ENCODE measurements at places on chromosomes 4 and X.
A peak's percentile ranks its signal among the peaks of the same experiment; 100 is the strongest.

DNA sequence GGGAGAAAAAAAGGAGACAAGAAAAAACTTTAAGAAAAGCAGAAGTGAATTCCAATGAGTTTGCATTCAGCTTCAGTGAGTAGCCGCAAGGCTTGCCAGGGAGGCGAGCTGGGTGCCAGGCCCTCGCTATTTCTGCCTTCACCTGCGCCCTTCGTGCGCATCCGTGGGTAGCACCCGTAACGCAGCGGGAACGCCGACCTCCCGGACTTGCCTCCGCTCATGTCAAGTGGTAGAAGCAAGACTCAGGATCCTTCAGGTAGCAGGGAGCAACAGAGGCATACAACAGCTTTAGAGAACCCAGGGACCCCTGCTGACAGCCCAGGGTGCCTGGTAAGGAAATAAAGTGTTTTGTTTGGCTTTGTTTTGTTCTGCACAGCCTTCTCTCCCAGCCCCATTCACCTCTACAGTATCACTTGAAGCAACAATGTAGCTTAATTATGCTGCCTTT lies 140.0 kb upstream of the BCOR start:
- DNase-seq: no peak

DNA sequence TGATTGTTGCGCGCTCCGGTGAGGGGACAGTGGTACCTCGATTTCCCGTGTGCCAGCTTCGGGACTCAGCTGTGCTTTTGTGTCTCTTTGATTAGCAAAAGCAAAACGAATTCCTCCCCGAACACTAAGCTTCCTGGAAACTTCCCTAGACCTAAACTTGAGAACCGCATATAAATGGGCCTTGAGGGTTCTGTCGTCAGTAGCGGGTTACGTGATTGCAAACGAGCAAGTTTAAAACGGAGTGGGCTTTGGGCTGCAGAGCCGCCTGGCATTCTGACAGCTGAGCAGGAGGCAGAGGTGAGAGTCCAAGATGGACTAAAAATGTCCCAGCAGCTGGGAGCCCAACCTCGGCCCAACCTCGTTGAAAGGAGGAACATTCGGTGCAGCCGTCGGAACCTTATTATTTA lies 1.2 kb upstream of the TAPT1 start:
- no peak for DNase-seq

DNA sequence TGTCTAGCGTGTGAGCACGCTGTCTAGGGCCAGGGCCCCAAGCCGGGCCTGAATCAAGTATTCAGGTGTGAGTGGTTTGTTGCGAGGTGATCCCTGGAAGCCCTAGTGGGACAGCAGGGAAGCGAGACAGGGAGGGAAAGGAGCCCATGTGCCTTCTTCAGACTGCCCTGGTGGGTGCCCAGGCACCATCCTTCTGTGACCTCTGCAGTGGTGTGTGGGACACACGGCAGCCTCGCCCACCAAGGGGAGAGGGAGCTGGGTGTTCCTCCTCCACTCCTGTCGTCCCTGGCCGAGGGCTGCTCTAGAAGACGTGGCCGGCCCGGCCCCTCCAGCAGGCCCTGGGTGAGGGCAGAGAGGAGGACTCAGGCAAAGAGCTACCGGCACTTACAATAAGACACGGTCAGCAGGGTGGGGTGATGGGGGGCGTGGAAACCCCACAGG lies 47.4 kb downstream of the HTRA3 start:
- DNase-seq: no peak

DNA sequence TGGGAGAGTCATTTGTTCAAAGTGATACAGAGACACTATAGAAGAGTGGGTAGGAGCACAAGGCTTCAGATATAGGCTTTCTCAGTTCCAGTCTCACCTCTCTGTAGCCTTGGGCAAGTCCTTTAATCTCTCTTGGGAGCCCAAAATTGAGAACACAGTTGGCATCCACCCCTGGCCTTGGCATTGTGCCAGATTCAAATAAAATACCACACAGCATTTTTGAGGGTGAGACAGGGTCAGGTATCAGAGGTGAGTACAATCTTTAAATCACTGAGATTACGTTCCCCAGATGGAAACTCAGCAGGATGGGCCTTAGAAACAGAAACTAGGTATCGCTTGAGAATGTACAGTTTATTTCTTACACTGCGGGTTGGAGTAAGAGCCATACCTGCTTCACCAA lies 25.2 kb upstream of the SMIM10L2A start:
- no peak for DNase-seq

GRCh38 chrX:40755291-40756249 lies 20.2 kb upstream of the MED14 start:
- DNase-seq: no peak

- DNase-seq: no peak
Measured at GRCh38 chrX:150360331-150360730, 2.8 kb upstream of the MAMLD1 start.

- DNase-seq: no peak
Measured at GRCh38 chr4:119281393-119281792, 40.5 kb downstream of the FABP2 start.

- DNase-seq: no peak
Measured at GRCh38 chr4:106691749-106692148, 323.2 kb upstream of the GIMD1 start.

- DNase-seq: no peak
Measured at GRCh38 chr4:40399578-40399977, 64.4 kb downstream of the CHRNA9 start.

DNA sequence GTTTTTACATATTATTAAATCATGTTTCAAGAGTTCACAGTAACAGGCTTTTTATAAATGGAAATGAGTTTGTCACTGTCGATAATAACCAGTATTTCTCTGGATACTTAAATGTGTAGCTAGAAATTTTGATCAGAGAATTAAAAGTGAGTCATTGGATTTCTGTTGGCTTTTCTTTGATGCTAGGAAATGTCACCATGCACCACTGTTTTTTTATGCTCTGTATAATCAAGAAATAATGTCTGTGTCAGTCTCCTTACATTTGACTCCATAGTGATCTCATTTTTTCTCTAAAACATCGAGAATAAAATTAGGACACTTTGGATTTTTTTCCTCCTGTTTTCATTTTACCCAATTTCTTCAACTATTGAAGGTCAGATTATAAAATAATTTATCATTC lies 234.2 kb downstream of the RAPGEF2 start:
- no peak for DNase-seq

DNA sequence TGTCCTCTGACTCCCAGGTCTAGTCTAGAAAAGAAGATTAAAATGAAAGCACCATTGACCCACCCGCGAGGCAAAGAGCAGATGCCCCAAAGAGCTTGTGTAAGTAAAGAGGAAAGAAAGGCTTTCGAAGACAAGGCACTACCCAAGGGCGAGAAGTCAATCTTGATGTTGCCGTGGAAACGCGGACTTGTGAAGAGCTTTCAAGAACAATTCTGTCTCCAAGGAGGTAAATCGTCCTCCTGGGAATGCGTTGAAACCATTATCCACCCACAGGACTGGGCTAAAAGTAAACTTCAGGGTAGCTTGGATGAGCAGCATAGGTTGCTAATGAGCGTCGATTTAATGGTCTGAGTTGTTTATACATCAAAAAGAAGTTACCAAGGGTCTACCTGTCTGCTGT lies 189.3 kb downstream of the DHRSX start:
- no peak for DNase-seq

DNA sequence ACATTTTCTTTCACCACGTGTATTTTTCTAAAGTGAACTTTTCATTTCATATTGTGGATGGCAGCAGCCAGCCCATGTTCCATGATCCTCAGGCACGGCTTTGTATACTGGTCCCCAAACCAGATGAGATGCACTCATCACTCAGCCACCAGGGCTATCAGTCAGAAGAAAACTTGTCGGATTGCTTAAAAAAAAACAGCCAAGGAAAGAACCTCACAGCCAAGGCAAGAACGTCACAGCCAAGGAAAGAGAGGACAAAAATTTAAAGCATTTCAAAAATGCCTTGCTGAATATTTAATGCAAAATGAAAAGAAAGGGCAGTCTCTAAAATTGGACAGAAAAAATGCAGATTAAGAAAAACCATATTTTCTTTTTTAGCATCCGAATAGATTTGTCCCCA lies 333.3 kb downstream of the PDGFC start:
- no peak for DNase-seq

DNA sequence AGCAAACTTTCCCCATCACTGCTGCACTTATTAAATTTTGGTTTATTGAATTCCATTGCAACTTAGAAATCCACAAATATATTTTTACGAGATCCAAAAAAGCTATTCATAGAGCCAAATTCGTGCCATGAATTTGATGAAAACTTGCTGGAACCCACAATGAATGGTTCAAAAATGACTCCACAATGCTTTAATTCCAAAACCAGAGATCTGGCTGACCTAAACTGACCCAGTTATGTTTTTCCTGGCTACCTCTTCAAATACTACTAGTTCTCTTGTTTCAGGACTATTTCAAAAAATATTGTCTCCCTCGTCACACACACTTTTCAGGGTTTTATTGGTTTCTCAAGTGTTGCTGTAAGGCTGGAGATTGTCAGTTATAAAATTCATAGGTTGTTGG lies 474.8 kb downstream of the PDGFC start:
- no peak for DNase-seq

GRCh38 chrX:135505351-135505750 lies 15.1 kb upstream of the INTS6L start:
- no peak for DNase-seq

GRCh38 chr4:123449780-123450179 lies 53.2 kb downstream of the SPRY1 start:
- DNase-seq: no peak

DNA sequence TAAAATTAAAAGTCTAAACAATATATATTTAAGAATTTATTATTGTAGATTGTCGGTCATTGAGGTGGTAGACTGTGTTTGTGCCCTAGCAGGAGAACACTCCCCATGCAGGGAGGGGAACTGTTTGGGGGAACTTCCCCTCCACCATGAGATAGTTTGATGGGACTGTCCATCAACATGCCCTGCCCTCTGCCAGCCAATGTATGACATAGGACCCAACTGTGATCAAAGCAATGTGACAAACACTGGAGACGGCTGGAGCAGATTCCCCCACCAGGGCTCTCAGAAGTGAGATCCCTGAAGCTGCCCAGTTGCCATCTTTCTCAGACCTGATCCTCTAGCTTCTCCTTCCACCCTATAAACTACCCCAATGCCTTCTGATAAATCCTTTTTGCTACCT lies 44.9 kb downstream of the SH3KBP1 start:
- no peak for DNase-seq

DNA sequence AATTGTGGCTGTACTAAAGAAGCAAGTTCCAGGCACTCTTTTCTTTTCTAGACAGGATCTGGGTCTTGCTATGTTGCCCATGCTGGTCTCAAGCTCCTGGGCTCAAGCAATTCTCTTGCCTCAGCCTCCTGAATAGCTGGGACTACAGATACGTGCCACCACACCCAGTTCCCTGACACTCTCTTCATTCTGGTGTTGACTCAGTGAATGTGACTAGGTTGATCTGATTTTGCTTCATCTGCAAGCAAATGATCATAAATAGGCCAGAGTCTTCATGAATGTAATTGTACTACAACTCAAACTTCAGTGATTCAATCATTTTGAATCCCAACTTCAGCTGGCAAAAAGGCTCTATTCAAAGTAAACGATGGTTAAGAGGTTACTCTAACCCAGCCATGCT lies 78.5 kb downstream of the APBB2 start:
- no peak for DNase-seq

GRCh38 chr4:151991001-151991883 lies 230.4 kb upstream of the GATB start:
- no peak for DNase-seq

- DNase-seq: no peak
Measured at GRCh38 chr4:23978002-23978401, 88.2 kb upstream of the PPARGC1A start.

DNA sequence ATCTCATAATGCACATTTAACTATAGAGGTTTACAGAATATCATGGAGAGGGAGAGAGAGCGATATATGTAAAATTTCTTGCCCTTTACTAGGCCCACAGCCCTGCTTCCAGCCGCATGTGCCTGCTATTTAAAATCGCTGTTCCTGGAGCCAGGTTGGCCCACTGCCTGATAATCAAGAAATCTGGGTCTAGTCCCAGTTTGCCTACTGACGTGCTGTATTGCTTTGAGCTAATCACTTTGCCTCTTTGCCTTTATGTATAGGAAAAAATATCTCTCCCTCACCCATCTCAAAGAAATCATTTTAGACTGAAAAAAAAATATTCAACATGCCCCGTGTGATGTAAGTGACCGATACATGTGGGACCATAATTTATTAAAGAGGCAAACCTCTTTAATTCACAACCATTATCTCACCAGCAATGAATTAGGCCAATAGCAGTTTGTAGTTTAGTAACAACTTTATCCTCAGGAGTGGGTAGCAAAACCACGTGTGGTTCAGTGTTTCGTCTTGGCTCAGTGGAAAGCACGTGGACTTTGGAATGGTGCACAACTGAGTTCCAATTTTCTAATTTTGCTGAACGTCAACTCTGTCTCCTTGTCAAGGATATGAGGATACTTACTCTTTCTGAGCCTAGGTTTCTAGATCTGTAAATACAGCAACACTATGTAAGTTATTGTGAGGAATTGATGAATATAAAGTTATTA lies 62.6 kb downstream of the GRXCR1 start:
- DNase-seq: no peak

- DNase-seq: no peak
Measured at GRCh38 chr4:182141061-182141460, 102.1 kb upstream of the TENM3 start.

- DNase-seq: no peak
Measured at GRCh38 chrX:11040996-11041395, 70.1 kb upstream of the HCCS start.

GRCh38 chr4:153153339-153153871 lies 50.8 kb upstream of the TRIM2 start:
- DNase-seq: peak; percentile 38

DNA sequence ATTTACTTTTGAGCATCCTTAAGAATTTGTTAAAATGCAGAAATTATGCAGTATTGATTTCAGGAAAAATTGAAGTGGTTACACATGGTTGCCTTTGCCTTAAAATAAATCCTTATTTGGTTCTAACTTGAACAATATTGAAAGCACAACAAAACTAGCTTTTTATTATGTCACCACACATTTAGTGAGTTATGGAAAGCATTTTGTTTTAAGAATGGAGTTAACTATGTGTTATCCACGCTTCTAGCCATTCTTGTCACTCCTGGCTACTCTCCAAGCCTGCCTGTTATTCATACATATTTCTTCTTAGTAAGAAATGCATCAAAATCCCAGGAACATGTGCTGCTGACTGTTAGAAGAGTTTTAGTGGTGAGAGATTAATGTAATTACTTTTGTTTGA lies 73.9 kb downstream of the FAT4 start:
- no peak for DNase-seq

GRCh38 chr4:126583509-126583908 lies 1049.2 kb upstream of the INTU start:
- DNase-seq: no peak

GRCh38 chrX:13574600-13574999 lies 5.2 kb downstream of the EGFL6 start:
- no peak for DNase-seq

DNA sequence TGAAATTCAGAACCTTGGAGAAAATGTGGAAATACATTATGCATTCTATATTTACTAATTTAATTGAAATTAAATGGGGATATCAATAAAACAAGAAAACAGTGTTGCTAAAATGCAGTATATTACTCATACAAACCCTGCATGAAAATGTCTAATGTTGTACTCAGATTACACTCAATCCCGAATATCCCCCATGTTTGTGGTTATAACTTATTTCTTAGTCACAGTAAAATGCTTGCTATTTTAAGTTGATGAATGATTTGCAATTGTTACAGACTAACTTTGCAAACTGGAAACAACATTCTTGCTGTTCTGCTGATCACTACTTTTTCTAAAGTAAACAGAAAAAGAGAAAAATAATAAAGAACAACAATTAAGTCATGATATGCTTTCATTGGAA lies 33.1 kb upstream of the ANXA10 start:
- DNase-seq: no peak

- no peak for DNase-seq
Measured at GRCh38 chrX:125170459-125170858, 149.2 kb upstream of the TEX13C start.

Data from stimulated activated CD8-positive, alpha-beta memory T cell treated with anti-CD3 and anti-CD28 coated beads, Interleukin-4, amount 100 ng/mL, for 1 hour (primary cell).